ENCODE measurements at places on chromosomes 3 and 15.

- DNase-seq, result no peak
These were observed 81.0 kb upstream of the KCNMB2 start for GRCh38 chr3:178455226-178455625.

DNA sequence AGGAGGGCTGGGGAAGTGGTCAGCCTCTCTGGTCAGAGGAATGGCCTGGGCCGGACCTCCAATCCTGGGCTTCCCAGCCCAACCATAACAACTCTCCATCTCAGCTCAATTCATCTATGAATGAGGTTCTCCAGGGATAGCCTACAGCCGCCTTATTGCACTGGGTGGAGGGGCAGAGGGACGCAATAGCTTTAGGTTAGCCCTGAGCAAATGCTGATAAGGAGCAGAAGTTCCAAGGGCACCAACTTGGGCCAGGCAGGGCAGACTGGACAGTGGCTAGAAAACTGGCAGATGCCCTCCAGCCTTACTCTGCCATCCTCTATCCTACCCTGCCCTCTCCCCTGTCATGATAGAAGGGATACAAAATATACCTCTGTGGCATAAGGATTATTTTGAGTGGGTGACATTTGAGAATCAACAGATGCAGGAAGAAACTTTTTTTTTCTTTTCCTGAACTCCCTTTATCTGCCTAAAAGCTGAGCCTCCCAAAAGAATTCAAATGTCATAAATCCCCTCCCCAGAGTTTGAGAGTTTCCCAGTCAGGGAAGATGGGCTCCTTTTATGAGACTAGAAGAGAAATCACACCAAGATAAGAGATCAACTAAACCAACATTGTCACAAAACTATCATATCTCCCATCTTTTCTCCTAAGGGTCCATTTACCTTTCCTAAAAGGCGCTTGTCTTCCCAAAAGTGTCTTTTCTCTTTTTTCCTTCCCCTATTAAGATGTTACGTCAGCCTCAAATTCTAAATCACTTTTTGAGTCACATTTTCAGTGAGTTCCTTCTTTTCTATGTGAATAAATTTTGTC, 40.4 kb upstream of the C15orf39 start:
- DNase-seq, result no peak

DNA sequence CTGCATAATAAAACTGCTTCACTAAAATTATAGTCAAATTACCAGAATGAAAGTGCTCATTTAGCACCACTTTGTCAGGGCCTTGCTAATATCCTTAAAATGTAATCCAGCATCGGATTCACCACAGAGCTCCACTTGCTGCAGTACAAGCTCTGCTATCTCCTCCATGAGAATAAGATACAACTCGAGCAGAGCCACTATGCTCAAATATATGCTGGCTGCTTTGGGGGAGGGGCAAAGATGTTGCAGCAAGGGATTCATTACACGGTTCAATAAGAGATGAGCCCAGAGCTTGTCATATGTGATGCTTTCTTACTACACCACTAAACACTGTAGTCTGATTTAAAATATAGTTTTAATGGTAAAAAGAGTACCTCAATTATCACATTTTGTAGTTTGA, 72.2 kb downstream of the DLG1 start:
- no peak for DNase-seq

- no peak for DNase-seq
These were observed 117.0 kb upstream of the CCDC54 start for GRCh38 chr3:107260207-107260606.
